Ascending aorta (tissue), 2 donors: ENCODE measurements at places on chromosomes 3 and 15.

DNA sequence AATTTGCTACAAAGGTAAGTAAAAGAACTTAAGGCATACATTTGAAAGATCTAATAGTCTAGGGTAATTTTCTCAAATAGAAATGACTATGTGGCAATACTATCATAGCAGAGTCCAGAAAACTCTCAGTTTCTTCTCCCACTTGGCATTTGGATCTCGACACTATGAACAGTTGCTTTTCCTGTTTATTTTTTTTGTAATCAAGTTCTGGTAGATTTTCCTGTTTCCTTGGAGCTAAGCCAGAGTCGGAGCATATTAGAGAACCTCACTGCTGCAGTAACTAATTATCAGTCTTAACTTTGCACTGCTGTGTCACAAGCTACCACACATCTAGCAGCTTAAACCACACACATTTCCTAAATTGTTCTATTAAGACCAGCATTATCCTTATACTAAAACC, 44.9 kb upstream of the ZNF385D start:
- DNase-seq: no peak

DNA sequence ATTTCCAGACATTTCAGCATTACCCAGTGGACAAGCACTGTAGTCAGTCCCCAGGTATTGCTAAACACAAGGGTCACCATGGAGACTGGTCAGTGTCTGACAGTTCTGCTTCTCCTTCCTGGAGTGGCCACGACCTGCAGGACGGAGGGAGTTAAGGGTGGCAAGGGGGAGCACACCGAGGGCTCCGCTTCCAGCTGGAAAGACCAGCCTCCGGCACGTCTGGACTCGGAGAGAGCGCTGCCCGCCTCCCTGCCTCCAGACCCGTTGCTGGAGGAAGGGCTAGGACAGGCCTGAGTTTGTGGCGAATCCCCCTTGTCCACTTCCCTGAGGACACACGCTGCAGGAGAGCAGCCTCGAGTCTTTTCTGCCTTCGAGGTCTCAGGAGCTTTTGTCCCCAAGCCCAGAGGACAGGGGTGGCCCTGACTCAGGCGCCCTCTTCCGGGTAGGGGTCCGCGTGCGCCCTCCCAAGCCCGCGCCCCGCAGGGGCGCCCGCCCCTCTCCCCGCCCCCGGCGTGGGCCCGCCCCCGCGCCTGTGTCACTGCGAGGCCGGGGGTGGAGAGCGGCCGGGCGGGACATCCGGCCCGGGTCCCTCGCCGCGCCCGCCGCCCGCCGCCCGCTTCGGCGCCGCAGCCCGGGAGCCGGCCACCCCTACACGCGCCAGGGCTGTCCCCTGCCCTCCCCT, at the start of gene CHST14:
Gene CHST14 (plus strand): TSS at position 562 of the 682 bp plus-strand sequence. CDS start 230 bp downstream, outside the sequence.
- DNase-seq: no peak

GRCh38 chr3:37093481-37093880, 80.9 kb downstream of the LRRFIP2 start:
- no peak for DNase-seq

GRCh38 chr3:98540346-98540745, 8.6 kb downstream of the GPR15 start:
- no peak for DNase-seq

DNA sequence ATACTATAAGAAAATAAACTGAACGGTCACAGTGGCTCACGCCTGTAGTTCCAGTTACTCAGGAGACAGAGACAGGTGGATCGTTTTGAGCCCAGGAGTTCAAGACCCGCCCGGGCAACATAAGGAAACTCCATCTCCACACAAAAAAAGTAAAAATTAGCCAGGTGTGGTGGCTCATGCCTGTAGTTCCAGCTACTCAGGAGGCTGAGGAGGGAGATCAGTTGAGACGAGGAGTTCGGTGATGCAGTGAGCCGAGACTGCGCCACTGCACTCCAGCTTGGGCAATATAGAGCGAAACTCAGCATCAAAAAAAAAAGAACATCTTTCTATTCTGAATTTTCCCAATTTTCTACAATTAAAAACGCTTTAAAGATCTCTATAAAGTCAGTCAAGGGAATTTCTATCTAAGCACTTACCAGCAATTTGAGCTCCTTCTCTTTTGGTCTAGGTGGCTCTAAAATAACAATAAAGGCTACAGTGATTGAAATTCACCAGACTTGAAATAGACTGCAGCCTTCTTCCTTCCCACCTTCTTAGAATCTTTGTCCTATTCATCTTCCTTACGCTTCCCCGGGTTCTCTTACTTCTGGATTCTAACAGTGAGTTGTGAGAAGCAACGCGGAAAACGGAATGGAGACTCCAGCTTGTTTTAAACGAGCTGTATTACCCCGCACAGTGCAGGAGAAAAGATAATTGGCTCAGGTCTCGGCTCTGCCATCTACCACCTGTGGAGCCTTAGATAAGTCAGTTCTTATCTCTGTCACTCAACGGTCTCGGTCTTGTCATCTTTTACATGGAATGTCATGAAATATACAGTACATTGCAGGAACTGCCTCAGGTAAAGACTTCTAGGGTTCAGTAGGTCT, 812 bp upstream of the SEC62 start:
- DNase-seq: no peak

GRCh38 chr15:99735868-99736267, 2.6 kb upstream of the LYSMD4 start:
- no peak for DNase-seq

- no peak for DNase-seq
These were observed 145.0 kb downstream of the KCNH8 start for GRCh38 chr3:19293295-19293694.

GRCh38 chr3:10184250-10184649, 19.5 kb downstream of the IRAK2 start:
- DNase-seq: no peak

- DNase-seq: no peak
These were observed 299.7 kb downstream of the LSAMP start for GRCh38 chr3:116145613-116146012.
